ENCODE measurements at places on chromosomes 4 and X.

DNA sequence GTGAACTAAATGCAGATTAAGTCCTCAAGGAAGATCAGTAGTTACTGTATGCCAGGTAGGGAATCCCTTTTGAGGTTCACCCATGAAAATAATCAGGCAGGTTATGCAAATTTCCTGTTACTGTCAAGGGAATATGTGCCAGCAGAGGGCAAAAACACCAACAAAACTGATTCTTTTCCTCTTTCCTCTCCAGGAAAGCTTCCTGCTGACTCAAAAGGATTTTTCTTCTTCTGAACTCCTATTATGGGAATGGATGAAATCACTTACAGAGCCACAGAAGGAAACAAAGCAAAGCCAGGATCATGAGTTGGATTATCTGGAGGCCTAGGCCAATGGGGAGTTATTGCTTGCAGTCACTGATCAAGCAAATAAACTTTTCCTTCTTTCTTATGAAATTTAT lies 49.7 kb downstream of the TMPRSS11F start:
- no peak for DNase-seq

GRCh38 chr4:25154594-25155265 lies 5.5 kb downstream of the SEPSECS start:
- no peak for DNase-seq

- DNase-seq: no peak
These were observed 10.1 kb downstream of the CISD2 start for GRCh38 chr4:102878901-102879300.

- no peak for DNase-seq
These were observed 624.1 kb upstream of the GNPDA2 start for GRCh38 chr4:45350438-45350837.

- DNase-seq: no peak
These were observed 605 bp upstream of the CDKL2 start for GRCh38 chr4:75630937-75631329.

All from activated CD8-positive, alpha-beta memory T cell treated with anti-CD3 and anti-CD28 coated beads for 48 hours (primary cell).